ENCODE measurements at places on chromosomes 1 and 21.

GRCh38 chr1:63731117-63732043 is 42.4 kb upstream of the ROR1 start:
- no peak for DNase-seq

- DNase-seq = no peak
These were observed 20.9 kb upstream of the RGL1 start for GRCh38 chr1:183783767-183784637.

- no peak for DNase-seq
These were observed 60.6 kb downstream of the SCCPDH start for GRCh38 chr1:246784621-246785493.

DNA sequence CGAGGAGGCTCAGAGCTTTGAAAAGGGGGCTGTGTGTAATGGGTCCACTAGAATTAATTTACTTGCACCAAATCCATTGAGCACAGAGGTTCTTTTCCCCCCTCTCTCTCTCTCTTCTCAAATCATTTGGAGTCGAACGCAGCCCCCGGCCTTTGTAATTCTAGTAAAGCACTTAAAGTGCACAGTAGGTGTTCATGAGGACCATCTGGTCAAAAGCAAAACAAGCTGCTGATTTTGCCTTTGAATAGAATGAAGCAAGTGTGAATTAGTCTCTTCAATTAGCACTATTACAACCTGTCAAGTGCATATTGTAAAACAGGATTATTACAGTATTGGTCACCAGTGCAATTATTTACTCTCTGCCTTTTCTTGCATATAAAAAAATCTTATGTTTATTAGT is 259.9 kb downstream of the FAF1 start:
- DNase-seq = no peak

GRCh38 chr1:211344152-211344618 is 17.6 kb downstream of the TRAF5 start:
- DNase-seq = no peak

- DNase-seq = no peak
These were observed 1051.7 kb downstream of the TTLL7 start for GRCh38 chr1:82947278-82947677.

DNA sequence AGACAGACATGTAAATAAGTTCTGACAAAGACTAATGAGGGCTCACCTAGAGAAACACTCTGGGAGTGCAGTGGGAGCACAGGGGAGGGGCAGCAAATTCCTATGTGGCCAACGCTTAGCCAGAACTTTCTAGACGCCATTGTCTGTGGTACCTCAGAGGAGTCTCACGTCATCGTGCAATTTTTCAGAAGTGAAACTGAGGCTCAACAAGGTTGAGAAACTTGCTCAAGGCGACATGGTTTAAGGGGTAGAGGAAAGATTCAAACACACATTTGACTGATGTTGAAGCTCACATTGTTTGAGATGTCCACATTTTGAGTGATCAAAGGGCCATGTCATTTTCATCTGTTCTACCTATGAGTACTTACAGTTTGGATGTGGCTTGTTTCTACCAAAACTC is 152.6 kb upstream of the LMO4 start:
- no peak for DNase-seq

GRCh38 chr1:53375440-53375839 is 47.6 kb upstream of the LRP8 start:
- DNase-seq = no peak

DNA sequence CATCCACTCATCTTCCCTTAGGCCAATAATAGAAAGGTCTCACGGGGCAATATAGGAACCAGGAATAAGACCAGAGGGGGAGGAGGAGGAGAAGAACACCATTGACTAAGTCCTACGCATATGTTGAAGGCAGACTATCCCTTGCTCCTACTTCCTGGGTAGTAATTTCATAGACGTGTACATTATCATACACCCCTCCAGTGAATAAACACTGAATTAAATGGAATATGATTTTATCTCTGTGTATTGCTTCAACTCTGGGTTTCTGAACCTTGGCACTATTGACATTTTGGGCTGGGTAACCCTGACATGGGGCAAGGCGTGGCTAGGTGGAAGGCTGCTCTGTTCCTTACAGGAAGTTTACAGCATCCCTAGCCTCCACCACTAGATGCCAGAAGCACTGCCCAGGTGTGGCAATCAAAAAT is 17.3 kb upstream of the FHAD1 start:
- DNase-seq = no peak

DNA sequence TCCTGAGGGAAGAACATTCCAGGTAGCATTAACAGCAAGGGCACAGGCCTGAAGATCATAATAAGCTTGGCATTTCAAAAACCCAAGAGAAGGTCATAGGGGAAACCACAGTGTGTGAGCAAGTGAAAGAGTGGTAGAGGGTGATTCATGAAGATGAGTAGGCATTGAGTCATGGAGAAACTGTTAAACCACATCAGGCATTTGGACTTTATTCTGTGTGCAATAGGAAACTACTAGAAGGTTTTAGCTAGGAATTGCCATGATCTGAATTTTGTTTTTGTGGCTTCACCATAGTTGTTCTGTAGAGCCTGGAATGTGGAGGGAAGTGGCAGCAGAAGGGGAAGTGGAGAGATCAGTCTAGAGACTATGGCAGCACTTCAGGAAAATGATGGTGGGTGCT is 359.0 kb upstream of the PTBP2 start:
- DNase-seq = no peak
